Spinal cord (tissue), 10 donors: ENCODE measurements at places on chromosomes 16 and 17. TPM values are rescaled to one million over a fixed set of nuclear protein-coding genes. Genes with fewer than 3 reads are reported as not detected.

The CCL13 gene
- 2.5 TPM for total RNA-seq

The CIBAR2 gene
- 0.69 TPM for total RNA-seq

The IL32 gene
- 11.6 TPM for total RNA-seq

The CTRB1 gene
- not detected for total RNA-seq

The CCL4L2 gene
- 10.4 TPM for total RNA-seq

The RUNDC3A gene
- total RNA-seq: 44.0 TPM

The COX10 gene
- 18.1 TPM for total RNA-seq

The KRTAP2-3 gene
- total RNA-seq: not detected

The SMIM5 gene
- 5.8 TPM for total RNA-seq

The OTOA gene
- 0.50 TPM for total RNA-seq

The ELOB gene
- total RNA-seq: 660 TPM

The FBXW10 gene
- total RNA-seq: 0.40 TPM

The IFI35 gene
- total RNA-seq: 8.5 TPM

The NQO1 gene
- total RNA-seq: 18.5 TPM

The ZG16 gene
- total RNA-seq: not detected
